ENCODE measurements at places on chromosomes 12 and 14.

DNA sequence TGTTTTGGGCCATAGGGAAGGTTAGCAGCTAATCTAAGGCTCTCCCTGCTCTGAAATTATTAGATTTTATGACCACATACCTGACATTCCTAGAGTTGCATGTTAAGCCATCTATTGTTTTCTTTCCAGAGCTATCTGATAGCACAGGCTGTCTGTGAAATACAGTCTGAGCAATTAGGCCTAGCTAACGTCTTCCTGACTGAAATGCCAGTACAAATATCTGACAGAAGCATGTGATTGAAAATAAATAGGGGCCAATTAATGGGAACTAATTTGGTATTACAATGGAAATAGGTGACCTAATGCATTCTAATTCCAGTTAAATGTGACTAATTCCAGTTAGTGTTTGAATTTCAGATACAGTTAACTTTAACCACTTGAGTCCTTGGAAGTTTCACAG lies 115.2 kb downstream of the C12orf75 start:
- no peak for DNase-seq

DNA sequence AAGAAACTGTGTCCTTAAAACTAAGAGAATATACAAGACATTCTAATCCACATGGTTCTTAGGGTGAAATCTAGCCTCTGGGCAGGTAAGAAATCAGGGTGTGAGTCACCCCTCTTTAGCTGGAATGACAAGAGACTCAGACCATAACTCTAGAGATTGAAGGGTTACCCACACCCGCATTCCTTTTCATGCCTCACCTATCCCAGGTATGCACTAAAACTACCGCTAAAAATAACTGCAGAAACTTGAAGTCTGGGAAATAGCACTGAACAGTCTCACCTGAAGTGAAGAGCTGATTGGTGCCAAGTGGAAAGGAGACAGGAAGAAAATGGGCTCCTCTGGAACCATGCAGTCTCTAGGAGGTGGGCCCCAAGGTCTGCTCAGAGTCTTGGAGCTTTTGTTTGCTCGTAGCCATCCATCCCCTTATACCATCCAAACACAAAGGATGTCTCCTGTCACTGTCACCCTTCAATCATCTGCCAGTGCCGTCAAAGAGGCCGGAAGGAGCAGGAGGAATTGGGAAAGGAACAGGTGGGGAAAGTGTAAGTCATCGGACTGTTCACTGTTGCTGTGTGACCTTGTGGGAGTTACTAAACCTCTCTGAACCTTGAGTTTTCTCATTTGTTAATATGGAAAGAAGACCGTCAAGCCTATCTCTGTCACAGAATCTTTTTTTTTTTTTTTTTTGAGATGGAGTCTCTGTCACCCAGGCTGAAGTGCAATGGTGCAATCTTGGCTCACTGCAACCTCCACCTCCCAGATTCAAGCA lies 22.4 kb downstream of the DDX47 start:
- DNase-seq = no peak

GRCh38 chr12:94872971-94873733 lies 130.3 kb downstream of the NDUFA12 start:
- DNase-seq = no peak

DNA sequence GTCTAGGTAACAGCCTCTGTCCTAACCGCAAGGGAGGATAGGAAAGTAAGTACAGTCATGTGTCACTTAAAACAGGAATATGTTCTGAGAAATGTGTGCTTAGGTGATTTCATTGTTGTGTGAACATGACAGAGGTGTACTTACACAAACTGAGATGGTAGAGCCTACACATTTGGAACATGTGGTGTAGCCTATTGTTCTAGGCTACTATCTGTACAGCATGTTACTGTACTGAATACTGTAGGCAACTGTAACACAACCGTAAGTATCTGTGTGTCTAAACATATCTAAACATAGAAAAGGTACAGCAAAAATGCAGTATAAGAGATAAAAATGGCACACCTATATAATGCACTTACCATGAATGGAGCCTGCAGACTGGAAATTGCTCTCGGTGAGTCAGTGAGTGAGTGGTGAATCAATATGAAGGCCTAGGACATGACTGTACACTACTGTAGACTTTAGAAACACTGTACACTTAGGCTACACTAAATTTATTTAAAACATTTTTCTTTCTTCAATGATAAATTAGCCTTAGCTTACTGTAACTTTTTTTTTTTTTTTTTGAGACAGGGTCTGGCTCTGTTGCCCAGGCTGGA lies 13.2 kb upstream of the MDM2 start:
- no peak for DNase-seq

DNA sequence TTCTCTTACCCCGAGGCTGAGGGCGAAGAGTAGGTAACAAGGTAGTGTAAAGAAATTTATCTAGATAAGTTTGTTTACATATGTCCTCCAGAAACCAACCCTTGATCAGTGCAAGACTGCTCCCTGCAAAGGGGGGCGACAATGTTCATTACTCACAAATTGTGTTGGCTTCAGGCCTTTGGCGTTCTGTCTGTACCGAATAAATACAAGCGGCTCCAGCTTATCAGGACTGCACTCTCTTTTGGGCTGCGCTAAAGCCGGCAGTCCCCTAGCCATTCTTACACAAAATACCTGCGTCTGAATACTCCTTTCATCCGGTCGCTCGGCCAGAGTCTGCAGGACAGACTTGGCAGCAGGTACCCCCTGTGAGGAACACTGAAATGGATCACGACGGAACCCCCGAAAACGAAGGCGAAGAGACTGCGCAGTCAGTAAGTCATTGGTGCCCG lies 116.4 kb downstream of the PPHLN1 start:
- no peak for DNase-seq

DNA sequence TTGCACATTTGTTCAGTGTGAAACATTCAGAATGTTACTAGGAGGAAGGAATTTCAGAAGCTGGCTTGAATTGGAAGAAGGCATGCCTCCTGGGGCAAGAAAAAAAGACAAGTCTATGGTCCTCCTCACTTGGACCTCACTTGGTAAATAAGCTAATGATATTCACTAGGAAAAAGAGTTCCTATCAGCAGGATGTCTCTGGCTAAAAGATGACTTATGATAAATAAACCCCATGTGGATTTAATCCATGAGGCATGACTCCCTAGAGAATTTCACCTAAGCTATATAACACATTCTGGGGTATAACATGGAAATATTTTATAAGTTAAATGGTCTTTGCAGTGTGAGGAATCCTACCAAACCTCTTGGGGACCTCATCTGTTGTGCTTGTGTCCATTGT lies 199.9 kb downstream of the LRIG3 start:
- no peak for DNase-seq

DNA sequence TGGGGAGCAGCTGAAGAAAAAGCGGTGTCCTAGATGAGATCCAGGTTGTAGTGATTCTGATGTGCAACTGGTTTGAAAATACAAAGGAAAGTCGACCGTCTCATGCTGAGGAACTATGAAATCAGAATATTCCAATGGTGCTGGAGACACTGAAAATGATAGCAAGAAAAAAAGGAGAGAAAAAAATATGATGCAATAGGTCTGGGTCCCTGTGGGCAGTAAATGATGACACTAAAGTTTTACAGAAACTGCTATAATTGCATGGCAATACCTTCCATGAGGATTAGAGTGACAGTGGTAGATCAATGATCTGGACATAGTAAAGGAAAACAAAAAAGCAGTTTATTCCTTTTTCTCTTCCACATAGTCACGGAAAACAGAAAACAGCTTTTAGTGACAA lies 2.3 kb downstream of the PYM1 start:
- no peak for DNase-seq

DNA sequence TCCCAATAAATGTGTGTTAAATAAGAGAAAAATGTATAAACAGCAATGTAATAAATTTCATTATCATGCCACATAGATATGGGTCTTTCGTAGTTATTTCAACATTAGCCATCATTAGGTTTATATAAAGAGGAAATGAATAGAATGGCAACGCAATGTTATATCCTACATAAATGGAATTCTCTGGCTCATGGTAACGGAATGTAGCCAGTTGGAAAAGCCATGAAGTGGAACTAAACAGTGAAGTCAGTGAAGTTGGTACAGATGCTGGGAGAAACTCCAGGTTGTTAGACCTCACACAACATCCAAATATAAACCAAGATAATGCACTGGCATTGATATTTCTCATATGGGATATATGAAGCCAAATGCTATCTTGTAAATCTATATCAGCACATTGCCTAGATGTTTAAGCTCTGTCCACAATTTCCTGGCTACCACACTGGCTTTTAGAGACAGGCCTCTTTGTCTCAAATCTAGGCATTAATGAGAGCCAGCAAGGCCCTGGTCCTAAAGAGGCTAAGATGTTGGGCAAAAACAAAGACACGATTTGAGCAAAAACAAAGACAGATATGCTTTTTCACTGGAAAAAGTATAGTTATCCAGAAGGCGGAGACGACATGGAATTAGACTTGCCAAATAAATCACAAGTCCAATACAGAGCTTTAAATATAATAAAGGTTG lies 861.0 kb downstream of the RPS29 start:
- no peak for DNase-seq

- no peak for DNase-seq
Observed at GRCh38 chr14:22598896-22599244, 770 bp downstream of the ABHD4 start.

DNA sequence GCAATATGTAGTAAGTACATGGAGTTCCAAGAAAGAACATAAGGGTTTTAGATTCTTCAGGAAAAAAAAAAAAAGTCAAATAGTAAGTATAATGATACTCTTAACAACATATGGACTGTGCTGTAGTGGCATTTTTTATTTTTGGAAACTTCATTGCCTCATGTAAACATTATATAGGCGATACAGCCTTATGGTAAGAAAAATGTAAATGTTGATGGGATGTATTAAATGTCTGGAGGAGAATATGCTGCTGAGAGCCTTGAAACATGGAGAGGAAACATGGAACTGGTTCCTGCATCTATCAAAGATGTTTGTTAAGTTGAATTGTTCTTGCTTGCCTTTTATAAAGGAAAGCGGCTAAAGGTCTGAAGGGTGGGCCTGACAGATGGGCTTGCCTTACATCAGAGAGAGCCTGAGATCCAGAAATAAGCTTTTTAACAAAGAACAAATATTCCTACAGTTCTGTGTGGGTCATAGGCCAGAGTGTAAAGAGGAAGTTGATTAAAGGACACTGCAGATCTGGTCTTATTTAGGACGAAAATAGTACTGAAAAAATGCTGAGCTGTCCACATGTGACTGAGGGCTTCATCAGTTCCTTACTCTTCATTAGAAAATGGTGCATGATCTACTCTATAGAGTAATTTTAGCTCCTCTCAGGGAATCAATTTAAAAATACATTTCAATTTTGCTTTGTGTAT lies 448.1 kb upstream of the DCN start:
- DNase-seq = no peak

DNA sequence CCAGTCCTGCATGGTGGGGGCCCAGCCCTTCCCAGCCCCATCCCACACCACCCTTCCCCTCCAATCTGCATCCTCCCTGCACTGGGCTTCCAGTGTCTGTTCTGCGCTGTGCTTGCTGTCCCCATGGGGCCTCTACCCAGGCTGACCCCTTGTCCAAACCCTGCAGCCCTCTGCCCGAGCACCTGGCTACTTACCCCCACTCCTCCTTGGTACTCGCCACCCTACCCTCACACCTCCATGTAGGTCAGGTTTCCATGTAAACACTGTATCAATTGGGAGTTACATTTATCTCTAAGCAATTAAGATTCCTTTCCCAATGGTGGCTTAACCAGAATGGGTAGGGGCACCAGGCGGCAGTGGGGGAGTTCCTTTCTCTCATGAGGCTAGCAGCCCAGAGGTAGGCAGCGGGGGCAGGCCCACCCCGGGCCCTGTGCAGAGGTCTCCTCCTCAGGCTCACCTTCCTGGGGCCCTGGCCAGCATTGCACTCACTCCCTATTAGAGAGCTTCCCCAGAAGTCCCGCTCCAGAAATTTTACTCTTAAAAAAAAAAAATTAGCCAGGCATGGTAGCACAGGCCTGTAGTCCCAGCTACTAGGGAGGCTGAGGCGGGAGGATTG lies 76.6 kb upstream of the CCND2 start:
- no peak for DNase-seq

DNA sequence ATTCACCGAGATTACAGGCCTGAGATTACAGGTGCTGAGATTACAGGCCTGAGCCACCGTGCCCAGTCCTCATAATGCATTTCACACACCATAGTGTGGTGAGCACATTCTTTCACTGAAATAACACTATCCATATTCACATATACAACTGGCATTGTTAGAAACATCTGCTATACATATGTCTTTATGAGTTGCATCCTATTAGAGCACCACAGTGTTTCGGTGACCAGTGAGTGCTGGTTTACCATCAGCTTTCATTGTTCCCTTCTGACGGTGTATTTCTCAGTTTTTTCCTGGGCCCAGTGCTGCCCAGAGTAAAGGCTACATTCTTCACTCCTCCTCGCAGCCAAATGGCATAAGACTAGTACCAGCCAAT lies 96.2 kb upstream of the FGD4 start:
- no peak for DNase-seq

DNA sequence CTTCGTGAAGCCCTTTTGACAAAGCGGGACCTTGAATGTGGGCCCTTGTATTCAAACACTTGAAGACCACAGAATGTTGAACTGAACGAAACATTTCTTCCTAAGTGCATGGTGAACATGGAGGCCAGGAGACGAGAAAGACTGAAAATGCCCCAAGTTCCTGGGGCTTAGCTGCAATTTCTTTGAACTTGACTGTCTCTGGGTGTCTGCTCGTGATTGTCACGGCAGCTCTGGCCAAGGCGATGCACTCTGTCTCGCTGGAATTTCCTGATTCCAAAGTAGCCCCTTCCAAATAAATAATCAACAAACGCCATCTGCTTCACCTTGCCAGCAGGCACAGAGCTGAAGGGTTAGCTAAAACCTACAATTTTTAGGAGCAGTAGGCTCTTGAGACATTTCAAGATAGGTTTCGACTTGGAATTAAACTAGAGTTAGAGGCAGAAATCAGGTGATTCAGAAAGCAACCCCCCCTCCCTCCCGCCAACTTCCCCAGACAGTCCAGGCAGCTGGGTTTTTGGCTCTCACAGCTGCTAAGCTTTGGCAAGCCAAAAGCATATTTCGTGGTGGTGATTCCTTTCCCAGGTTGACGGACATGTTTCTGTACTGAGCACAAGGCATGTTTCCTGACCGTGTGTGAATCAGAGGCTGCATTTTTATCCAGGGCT lies 13.5 kb upstream of the IRF2BPL start:
- DNase-seq = no peak

Measured in stimulated activated CD4-positive, alpha-beta T cell treated with anti-CD3 and anti-CD28 coated beads, TNF-alpha, amount 100 ng/mL, for 48 hours (primary cell).